Right hindlimb (tissue), 1 donor: ENCODE measurements at places on chromosomes 2 and 18.

DNA sequence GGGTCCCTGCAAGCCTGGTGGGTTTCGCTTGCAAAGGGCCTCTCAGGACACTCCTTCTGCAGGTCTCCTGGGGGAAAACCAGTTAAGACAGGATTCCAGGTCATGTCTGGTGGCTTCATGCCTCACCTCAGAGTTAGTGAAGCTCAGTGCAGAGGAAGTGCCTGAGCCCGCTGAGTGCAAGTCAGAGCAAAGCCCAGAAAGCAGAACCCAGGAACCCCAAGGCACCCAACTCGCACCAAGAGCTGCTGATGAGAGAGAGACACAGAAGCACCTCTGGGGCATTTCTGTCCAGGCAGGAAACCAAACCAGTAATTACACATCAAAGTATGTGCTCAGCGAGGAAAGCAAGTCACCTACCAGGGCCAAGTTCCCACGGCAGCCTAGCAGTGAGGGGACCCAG is 78.4 kb downstream of the ARHGEF4 start:
- no peak for DNase-seq

DNA sequence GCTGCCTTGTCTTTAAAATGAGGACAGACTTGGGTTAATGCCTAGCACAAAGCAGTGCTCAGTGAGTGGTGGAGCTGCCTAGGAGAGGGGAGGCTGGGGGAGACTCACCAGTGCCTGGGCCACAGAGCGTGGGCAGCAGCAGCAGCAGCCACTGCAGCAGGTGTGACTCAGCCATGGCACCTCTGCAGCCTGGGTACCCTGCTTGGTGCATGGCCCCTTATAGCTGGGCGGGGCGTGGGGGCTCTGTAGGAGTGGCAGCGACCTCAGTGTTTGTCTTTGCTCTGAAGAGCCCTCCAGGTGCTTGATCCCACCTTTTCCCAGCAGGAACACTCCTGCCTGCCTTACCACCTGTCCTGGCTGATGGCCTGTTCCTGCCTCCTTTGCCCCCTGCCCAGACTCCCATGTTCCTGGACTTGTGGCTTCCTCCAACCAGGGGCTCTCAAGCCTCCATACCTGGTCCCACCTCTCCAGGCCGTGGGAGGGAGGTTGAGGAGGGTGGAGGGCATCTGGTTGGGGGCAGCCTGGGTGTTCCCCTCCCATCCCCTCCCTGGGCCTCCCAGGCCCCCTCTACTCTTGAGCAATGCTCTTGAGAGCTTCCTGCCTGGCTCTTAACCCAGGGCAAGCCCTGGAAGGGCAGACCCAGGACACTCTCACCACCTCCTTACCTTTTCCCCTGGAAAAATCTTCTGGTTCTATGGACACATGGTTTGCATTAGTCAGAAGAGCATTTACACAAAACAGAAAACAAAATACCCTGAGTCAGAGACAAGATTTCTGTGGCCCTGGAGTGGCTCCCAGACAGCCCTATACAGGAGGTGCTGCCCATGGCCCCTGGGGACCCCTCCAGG is at the start of gene SFTPB:
SFTPB (minus strand) TSS at position 191 of the 848 bp plus-strand sequence; CDS start at position 175, 16 bp downstream.
- DNase-seq = no peak

DNA sequence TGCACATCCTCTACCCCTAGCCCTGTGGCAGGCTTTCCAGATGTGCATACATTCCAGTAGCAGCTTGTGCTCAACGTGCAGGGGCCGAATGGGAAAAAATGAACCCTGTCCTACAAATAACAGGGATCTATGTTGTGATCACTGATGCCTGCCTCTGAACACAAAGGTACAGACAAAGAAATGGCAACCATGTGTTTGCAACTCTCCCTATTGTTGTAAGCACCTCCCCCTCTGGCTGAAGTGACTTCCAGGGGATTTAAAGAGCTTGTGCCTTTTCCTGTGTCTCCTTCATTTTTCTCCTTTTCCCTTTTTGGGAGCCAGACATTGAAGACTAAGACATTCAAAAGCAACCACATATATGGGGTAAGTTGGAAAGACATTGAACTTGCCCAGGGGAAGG is 21.6 kb downstream of the ARHGAP25 start:
- no peak for DNase-seq

DNA sequence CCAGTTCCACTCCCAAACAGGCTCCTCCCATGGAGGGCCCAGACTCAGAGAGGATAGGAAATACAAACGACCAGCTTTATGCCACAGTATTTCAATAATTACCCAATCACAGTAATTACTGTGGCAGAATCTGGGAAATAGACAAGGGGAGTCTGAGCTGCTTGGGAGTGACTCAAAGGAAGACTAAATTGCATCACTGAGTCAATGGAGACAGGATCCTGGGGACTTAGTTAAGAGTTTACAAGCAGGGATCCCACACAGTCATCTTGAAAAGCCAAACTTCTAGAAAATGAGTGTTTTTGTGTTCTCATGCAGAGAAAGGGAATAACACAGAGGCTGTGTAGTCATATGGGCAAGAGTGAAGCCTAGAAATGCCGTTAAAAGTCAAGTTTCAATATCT is 1142.1 kb downstream of the CNTNAP5 start:
- no peak for DNase-seq

GRCh38 chr2:48069769-48070168 is 163.5 kb upstream of the FBXO11 start:
- no peak for DNase-seq

DNA sequence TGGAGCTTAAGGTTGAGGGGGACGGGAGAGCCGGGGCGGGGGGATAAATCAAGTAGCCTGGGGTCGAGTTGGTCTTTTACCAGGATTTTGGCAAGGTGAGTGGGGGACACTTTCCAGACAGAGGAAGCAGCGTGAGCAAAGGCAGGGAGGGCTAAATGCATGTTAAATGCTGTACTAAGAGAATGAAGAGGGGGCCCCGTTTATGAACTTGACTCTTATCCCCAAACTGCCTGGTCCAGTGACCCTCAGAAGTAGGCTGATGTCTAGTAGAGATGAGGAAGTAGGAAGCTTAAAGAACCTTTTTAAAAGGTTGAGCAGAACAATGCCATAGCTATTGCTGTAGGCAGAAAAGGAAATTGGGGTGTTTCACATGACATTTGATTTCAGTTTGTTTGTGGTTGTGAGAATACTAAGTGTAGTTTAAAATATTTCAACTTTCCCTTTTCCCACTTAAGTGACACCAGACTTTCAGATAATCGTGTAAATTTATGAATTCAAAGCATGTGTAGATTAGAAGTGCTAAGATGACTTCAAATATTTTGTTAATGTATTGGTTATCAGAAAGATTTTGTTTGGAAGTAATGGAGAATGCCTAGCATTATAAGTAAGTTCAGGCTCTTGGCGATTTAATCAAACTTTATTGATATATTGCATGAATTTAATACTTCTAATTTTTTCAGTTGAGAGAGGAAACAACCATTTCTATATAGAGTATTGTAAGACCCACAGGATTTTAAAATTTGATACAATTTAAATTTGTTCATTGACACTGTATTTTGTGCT is 1.8 kb downstream of the REL start:
- peak; percentile 23 for DNase-seq

- no peak for DNase-seq
Measured at GRCh38 chr18:24656050-24656449, 195.6 kb downstream of the HRH4 start.

DNA sequence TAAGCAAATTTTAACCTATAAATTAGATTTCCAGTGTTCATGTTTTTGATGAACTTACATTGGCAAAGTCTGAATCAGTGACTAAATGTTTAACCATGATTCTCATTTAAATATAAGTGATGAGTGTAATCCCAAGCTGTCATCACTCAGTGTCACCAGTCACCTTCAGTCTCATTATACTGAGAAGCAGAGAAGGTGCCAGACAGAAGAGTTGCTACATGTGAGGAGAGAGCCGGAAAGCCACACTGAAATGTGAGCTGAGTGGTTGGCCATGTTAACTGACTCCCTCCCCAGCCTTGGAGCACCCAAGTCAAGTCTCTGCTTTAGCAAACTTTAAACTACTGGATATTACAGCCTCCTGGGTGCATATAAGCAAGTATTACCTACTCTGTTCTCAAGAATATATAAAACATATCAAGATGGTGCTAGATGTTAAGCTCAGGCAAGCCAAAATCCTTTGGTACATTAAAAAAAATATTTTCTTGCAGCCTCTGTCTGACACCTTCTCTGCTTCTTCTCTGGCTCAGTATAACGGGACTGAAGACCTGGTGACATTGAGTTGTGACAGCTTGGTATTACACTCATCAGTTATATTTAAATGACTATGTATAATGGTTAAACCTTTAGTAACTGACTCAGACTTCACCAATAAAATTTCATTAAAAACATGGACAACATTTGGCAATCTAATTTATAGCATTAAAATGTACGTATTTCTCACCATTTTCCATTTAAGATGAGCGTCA is 75.8 kb upstream of the MAP3K20 start:
- no peak for DNase-seq

DNA sequence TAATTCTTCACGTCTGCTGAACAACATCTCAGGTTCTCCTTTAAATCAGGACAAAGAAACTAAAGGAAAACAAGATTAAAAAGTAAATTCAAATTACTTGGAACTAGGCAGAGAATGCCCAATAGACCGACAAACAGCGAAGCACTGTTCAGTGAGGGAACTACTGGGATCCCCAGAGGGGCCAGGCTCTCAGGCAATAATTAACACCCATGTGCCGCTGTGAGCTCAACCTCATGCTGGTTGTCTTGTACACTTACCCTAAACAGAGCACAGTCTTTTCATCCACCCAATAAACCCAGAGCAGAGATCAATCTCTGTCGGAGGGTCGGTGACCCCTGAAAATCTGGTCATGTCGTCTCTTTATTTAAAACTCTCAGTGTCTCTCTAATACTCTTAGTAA is 229.9 kb upstream of the CRIM1 start:
- DNase-seq = no peak

DNA sequence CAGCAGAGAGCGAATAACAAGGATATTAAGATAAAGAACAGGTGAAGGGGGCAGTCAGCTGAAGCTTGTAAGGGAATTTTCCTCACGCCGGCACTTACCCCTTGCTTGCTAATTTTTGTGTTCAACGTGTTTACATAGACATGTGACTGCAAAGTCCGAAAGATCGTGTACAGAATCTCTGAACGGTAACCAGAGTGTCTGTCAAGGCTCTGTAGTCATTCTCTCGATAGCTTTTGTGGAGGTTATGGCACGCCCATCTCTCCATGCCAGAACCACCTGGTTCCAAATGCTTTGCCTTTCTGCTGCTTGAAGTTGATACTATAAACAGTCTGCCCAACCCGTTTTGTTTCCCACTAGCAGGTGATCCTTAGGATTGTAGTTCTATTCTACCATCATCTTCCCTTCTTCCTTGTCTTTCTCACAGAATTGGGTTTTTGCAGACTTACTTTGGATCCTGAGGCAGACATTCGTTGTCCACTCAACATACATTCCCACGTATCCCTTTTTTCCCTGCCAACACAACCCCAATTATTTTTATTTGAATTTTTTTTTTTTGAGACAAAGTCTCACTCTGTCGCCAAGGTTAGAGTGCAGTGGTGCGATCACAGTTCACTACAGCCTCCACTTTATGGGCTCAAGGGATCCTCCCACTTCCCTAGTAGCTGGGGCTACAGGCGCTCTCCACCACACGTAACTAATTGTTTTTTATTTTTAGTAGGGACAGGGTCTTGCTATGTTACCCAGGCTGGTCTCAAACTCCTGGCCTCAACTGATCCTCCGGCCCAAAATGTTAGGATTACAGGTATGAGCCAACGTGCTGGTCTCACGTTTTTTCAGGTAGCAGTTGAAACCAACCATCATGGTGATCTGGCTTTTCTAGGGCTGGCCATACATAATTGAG is 1.3 kb upstream of the USP34 start:
- no peak for DNase-seq

- peak; percentile 93 for DNase-seq
Measured at GRCh38 chr2:238864207-238865014, 16.5 kb downstream of the TWIST2 start.

DNA sequence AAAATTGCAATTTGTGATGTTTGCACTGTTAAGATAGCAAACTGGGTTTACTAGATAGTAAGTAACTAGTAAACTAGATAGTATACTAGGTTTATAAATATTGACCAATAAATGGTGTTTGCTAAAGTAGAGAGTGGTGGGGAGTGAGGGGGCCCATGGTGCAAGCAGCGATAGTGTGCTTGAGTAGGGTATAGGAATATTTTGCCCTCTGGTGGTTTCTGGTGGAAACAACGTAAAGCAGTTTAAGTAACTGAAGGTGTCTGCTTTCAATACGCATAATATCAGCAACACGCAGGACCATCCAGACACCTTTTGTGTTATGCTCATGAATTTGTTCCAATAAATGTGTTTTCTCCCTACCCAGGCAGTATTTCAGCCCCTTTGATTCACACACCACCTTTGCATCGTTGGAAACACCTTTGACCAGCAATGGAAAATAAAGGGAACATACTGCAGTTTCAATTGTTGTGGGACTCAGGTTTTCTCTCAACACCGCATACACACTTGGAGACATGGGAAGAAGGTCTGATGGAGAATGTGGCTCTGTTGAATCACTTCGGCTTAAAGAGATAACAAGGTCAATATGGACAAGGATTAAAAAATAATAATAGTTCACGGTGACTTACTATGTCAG is 16.7 kb upstream of the STAT1 start:
- no peak for DNase-seq

DNA sequence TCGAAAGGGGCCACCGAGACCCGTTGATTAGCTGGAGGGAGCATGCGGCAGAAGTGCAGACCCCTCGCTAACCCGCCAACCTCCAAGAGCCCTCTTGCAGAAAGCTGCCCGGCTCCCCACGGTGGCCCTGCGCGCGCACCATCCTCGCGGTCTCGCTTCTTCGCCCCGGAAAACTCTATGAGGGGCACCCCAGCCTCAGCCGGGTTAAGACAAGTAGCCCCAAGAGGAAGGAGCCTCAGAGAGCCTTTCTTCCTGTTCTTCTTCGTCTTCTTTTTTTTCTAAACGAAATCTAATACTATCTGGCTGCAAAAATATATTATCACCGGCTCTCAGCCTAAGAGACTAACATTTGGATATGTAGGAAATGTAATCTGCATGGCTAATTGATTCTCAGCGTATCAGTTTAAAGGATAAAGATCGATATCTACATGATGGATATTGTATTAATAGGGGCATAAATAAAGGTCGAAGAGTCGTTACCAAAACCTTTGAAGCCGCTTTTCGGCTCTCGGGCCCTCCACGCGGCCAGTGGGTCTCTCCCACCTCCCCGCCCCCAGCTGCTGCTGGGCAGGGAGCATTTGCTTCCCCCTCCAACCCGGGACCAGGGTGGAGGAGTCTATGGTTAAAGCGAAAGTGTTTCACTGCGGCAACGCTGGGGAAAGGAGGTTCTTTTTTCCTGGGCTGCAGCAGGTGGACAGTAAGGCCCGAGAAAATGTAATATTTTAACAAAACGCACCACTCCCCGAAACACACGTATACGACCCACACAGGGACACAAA is 6.1 kb upstream of the PAX3 start:
- DNase-seq = peak; percentile 33

GRCh38 chr2:158988501-158988900 is 20.1 kb downstream of the TANC1 start:
- DNase-seq = no peak

DNA sequence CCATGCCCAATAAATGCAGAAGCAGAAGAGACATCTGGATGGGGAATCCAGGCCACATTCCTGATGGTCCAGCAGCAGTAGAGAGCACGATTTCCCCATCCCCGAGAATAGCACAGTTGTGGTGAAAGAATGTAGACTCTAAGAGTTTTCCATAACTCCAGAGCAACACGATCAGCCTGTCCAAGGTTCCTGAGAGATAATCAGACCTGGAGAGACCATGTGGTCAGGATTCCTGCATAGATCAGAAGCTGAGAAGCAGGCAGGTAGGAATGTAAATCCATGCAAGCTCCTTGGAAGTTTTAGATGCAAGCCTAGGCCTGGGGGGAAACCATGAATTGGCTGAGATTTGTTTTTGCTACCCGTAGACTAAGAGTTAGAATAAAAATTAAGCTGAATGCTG is 34.2 kb upstream of the PTPRM start:
- no peak for DNase-seq
